ENCODE measurements at places on chromosomes 5 and 9.

- no peak for DNase-seq
These were observed 19.8 kb upstream of the SPTAN1 start for GRCh38 chr9:128532581-128532980.

- no peak for DNase-seq
These were observed 33.1 kb downstream of the ADAM19 start for GRCh38 chr5:157542282-157543000.

- DNase-seq: no peak
These were observed 286.9 kb downstream of the GADD45G start for GRCh38 chr9:89891591-89892304.

GRCh38 chr9:78574354-78575045 lies 277.6 kb downstream of the PSAT1 start:
- DNase-seq: no peak

GRCh38 chr9:80157561-80157983 lies 585.8 kb downstream of the TLE4 start:
- no peak for DNase-seq

- DNase-seq: no peak
These were observed 223.5 kb downstream of the SH3GL2 start for GRCh38 chr9:17802249-17802857.

GRCh38 chr9:36964791-36965190 lies 69.3 kb downstream of the PAX5 start:
- no peak for DNase-seq

GRCh38 chr5:32859211-32859641 lies 148.1 kb downstream of the NPR3 start:
- DNase-seq: no peak

DNA sequence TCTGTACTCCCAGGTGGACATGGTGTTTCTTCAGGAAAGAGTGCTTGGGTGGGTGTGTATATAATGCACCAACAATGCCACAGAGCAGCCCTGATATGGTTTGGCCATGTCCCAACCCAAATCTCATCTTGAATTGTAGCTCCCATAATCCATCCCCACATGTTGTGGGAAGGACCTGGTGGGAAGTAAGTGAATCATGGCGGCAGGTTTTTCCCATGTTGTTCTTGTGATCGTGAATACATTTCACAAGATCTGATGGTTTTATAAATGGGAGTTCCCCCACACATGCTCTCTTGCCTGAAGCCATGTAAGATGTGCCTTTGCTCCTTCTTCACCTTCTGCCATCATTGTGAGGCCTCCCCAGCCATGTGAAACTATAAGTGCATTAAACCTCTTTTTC lies 158.5 kb downstream of the NR3C1 start:
- DNase-seq: no peak

- DNase-seq: no peak
These were observed 116.5 kb upstream of the FBXL7 start for GRCh38 chr5:15383469-15383868.

GRCh38 chr9:101354765-101355708 lies 29.8 kb downstream of the BAAT start:
- no peak for DNase-seq

- no peak for DNase-seq
These were observed 7.5 kb downstream of the RPS6 start for GRCh38 chr9:19372567-19372966.

GRCh38 chr5:148425808-148426207 lies 42.0 kb downstream of the FBXO38 start:
- no peak for DNase-seq

DNA sequence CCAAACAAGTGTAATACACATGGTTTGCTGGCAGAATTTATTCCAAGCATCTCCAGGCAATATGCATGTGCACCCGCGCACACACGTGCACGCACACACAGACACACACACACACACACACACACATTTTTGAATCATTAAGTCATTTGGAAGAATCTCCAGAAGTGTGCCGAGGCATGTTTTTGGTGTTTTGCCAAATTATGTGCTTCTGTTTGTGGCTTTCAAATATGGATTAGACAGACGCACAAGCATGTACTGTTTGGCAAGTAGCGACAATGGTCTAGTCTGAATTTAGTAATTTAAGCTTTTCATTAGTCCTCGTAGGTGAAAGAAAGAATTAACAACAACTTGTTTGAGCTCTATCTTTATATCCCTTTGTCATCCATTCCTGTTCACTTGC lies 36.7 kb downstream of the NFIB start:
- no peak for DNase-seq

- DNase-seq: no peak
These were observed 9.9 kb upstream of the IQGAP2 start for GRCh38 chr5:76393035-76393680.

DNA sequence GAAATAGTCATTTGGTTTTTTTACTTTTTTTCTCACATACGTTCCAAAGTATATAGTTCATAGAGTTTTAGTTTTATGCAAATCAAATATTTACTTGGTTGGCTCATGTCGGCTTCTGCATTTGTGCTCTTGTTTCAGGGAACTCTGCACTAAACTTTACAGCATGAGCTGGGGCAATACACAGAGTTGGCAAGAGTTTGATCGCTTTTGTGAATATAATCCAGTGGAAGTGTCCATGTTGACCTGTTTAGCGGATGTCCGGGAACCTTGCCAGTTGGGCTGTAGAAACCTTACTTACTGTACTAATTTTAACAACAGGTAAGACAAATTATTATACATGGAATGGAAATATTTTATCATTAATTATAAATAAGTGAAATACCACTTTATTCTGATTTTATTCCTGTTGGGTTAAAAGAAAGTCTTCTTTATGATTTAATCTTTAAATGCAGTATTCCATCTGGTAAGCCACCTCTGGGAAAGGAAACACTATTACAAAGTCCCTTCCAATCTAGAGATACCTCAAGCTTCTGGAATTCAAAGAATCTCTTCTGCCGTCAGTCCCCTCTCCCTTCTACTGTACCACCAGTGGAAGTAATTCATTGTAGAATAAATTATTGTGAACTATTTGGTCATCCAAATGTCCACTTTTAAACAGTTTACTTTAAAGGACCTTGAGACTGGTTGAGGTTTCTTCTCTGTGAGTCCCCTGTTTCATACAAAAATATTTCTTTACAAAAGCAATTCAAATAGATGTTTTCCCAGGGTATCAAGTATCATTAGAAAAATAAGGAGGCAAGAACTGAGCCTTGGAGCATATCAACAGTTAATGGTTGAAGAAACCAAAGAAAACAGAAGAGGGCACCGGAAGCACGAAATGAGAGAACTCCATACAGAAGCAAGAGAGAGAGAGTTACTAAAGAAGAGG lies 45.2 kb upstream of the GLIPR2 start:
- no peak for DNase-seq

DNA sequence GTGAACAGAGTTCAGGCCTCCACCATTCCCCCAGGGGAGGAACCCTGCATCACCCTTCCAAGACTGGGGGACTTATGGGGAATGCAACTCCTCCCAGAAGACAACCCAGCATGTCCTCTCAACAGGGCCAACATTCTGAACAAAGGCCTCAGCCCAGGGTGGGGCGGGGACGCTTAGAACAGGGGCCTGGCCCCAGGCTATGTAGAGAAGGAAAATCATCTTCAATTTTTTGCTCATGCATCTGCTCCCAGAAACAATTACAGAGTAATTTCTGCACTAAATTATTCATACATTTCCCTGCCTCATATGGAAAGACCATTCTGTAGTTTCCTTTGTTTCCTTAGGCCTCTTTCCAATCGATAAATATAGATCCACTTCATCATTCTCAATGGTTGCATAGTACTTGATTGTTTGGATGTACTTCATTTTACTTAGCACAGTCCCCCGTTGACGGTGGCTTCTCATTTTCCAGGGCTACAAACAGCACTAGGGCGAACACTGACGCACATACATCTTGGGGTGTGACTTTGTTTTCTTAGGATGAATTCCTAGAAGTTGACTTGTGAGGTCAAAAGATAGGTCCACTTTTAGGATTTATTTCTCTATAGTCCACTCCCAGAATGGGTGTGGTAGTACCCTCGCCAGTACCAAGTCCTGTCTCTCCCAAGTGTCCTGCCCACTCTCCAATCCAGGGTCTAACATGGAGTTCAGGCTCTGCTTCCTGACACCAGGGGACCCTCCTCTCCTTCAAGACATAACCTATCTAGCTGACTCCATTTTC lies 27.2 kb upstream of the SMU1 start:
- no peak for DNase-seq

DNA sequence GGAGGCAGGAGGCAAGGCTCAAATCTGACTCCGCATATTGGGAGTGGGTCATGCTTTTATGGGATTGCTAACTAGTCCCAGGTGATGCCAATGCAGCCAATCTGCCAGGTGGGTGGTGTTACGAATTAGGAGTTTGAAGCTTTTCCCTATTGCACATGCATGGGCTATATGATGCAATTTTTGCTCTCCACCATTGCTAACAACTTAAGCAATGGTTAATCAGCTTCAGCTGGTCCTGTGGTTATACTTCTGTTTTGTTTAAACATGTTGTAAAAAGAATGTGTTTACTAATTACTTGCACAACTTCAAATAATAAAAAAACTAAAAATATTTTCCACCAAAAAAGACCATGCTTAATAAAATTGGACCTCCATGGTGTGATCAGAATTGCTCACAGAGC lies 55.7 kb downstream of the SHC3 start:
- no peak for DNase-seq

DNA sequence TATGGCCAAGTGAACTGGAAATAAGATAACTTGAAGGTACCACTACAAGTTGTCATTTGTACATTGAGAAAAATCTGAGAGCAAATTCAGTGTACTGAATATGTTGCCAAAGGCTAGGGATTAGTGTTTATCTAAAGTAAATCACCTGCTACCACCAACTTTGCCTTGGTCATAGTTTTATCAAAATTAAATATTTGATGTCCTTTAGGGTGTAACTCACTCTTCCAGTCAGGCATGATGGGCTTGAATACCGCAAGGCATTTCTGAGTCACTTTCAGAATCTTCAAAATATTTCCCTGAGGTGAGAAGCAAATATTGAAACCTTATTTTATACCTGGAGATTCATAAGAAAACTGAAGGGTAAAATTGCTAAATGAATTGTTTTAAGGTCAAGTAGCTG lies 1338.6 kb upstream of the ACO1 start:
- DNase-seq: no peak

DNA sequence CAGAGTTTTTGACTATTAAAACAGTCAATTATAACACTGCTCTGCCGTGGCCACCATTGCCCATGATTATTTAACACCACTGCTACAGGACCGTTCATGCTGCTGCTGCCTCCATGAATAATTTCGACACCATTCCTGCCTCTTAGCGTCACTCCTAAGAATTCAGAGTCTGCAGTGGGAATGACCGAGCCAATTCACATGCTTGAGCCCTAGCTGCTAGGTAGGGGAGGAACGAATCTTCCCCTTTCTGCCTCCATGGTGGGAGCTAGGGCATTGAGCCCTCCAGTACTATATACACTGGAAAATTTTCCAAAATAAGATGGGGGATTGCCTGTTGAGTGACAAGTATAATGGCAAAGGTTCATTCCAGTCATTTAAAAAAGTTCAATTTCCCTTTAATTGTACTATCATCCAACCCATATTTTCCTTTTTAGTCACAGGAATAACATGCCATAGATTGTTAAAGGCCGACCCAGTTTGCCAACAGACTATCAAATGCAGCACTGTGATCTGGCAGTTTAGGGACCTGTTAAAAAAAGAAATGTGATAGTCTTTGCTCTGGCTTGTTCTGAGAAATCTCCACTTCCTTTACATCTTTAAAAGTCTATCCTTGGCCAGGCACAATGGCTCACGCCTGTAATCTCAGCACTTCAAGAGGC lies 13.5 kb upstream of the B4GALT1 start:
- no peak for DNase-seq

GRCh38 chr5:36089989-36090388 lies 23.3 kb upstream of the UGT3A2 start:
- no peak for DNase-seq

- DNase-seq: no peak
These were observed 672 bp downstream of the PAXX start for GRCh38 chr9:136992819-136993369.

GRCh38 chr5:100188778-100189177 lies 346.4 kb upstream of the FAM174A start:
- DNase-seq: no peak

GRCh38 chr9:120281665-120282064 lies 298.3 kb downstream of the CDK5RAP2 start:
- DNase-seq: no peak

DNA sequence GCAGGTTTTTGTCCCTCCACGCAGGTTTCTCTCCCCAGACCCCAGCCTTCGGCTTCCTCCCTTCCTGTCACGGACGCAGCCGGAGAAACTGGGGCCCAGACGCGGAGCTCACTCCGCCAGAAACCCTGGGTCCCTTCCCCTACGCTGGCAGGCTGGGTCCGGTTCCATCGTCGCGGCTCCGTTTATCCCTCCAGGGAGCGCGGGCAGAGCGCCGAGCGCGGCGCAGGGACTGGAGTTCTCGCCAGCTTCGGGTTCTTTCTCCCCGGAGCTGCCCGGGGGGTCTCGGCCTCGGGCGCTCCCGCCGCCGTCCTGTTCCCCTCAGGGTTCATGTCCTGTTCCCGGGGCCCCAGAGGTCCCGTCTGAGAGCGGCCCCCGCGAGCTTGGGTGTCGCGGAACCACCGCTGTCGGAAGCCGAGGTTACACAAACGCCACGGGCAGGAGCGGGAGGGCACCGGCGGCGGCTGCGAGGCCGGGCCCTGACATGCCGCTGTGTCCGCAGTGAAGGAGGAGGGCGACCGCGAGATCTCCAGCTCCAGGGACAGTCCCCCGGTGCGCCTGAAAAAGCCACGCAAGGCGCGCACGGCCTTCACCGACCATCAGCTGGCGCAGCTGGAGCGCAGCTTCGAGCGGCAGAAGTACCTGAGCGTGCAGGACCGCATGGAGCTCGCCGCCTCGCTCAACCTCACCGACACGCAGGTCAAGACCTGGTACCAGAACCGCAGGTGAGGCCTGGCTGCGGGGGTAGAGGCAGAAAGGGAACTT lies 4.6 kb downstream of the BARHL1 start:
- no peak for DNase-seq

DNA sequence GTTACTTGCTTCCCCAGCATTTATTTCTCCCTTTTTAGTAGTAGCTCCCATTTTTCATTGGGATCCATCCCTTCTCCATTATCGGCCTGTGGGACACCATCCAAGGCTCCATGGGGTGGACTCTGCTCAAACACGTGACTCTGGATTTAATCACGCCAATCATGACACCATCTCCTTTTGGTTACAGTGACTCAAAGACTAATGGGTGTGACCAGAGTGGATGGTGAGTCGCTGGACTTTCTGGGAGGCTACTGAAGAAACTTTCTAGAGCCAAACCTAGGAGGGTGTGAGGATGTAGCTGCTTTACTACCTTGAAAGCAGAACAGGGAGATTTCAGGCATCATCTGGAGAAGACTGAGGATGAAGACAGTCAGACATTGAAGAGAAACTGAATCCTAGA lies 93.1 kb downstream of the PJA2 start:
- no peak for DNase-seq

- no peak for DNase-seq
These were observed 35.7 kb upstream of the TXN start for GRCh38 chr9:110291921-110292557.

- no peak for DNase-seq
These were observed 15.0 kb upstream of the S1PR3 start for GRCh38 chr9:88975966-88976889.

DNA sequence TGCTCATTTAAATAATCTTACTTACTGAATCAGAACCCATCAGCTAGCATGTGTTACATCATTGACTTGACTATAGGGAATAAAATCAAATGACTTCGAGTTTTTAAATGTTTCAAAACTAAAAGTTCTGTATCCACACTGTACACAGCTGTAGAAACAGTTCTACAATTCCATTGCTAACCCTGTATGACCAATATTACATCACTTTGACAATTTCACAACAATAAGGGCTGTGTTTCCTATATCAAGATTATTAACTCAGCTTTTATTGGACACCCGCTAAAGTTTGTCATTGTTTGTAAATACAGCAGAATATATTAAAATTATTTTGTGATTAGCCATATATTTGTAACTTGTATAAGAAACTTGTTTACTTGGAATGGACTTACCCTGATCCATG lies 540.8 kb downstream of the PRELID2 start:
- no peak for DNase-seq

All from stimulated activated CD8-positive, alpha-beta memory T cell treated with anti-CD3 and anti-CD28 coated beads, Interleukin-4, amount 100 ng/mL, for 24 hours (primary cell).